NCI-H2171 (cell line): ENCODE measurements at places on chromosomes 1 and 21.

DNA sequence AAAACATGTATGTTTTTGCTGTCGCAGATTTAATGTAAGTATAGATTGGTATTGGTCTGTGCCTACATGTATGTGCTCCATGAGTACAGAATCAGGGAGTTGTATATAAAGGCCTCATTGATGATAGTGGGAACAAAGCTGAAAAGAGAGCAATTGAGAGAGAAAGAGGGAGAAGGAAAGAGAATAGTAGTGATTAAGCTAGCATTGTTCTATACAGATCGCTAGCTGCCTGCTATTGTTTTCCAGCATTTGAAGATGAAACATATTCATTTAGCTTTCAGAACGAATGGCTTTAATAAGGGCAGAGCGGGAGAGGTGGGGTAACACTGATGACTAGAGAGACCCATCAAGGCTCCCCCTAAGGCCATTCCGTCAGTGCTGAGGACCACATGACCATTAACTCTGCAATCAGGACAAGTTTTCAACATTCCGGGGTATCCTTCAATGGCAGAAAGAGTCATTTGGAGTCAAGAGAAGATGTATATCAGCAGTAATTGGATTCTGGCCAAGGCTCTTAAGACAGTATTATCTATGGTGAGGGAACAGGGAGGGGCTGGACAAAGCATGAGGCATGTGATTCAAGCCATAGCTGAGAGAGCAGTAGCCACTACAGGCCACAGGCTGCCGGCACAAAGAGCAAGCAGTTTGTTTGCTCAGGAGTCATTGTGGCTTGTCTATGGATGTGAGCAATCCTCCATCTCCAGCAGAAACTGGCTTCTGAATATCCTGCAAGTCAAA is 176.5 kb downstream of the PBX1 start:
- DNase-seq = no peak

DNA sequence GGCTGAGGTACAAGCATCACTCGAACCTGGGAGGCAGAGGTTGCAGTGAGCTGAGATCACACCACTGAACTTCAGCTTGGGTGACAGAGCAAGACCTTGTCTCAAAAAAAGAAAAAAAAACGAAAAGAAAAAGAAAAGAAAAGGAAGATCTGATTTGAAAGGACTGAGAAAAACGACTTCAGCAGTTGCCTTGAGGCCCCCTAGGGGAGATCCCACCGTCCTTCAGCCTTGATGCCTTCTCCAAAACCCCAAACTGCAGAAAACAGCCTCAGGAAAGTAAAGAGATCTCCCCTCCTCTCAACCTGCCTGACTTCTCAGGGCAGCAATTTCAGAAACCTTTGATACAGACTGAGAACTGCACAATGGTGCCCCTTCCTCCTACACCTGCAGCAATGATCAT is 50.9 kb upstream of the BCAR3 start:
- DNase-seq = no peak

- no peak for DNase-seq
Observed at GRCh38 chr1:95583661-95584210, 349.7 kb downstream of the RWDD3 start.

- DNase-seq = no peak
Observed at GRCh38 chr1:26894263-26894662, 4.2 kb upstream of the GPN2 start.

GRCh38 chr1:93014168-93014567 is 52.9 kb upstream of the DIPK1A start:
- no peak for DNase-seq

DNA sequence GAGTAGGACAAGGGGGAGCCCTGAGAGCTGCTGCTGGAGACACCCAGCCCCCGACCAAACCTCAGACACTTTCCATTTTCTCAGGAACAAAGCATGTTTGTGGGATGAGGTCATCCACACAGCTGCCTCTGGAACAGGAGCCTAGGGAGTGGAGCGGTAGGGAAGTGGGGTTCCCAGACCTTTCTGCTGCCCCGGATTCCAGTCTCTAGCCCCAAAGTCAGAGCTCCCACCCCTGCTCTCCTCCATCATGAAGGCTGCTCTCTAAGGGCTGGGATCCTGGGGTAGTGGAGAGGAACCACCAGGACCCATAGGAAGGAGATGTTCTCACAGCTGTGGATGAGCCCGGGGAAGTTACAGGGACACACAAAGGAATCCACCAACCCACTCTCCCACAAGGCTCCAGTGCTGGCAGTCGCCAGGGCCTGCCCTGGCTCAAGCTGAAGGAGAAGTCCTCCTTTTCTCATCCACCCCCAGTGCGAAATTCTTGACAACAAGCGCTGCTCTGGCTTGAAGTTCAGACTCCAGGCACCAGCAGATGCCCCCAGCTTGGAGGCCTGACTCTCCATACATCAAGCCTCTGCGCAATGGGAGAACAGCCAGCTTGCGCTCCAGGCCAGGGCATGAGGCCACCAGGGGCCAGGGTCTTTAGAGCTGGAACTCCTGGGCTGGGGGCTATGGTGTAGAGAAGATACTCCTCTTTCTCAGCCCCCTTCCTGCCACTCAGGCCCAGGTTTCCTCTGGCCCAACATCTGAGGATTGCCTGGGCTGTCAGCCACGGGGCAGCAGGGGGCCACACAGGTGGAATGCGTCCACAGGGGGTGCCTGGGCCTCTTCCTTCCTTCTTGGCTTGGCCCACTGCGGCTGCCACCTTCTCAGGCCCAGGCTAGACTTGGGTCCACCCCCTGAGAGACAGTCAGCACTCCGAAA is 4.5 kb downstream of the FHL3 start:
- DNase-seq = no peak

- DNase-seq = no peak
Observed at GRCh38 chr1:185350027-185350442, 33.0 kb upstream of the IVNS1ABP start.

DNA sequence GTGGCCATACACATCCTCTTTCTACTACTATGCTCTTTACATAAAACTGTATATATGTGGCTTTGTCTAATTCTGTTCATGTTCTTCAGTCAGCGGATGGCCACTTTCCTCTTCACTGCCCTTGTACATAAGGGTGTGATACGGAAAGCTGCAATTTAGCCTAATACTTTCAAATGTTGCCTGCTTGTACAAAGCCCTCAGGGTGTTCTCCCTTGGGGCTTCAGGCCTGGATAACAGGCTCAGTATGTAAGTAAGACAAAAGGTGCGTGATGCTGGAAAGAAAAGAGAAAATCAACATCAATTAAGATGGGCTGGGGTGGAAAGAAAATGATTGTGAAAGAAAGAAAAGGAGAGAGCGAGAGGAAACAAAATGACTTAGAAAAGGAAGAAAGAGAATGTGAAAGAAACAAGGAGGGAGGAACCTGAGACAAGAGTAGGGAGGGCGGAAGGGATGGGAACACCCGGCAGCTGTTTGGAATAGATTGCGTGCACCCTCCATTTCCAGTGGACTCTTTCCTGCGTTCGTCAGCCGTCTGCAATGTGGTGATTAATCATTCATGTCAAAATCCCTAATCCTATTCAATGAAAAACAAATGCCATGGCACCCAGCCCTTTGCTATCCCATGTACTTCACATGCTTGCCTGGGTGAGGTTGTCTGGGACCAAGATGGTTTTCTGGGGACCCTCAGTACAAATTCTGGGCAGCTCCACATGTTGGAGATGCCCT is 553.6 kb downstream of the NUF2 start:
- no peak for DNase-seq

DNA sequence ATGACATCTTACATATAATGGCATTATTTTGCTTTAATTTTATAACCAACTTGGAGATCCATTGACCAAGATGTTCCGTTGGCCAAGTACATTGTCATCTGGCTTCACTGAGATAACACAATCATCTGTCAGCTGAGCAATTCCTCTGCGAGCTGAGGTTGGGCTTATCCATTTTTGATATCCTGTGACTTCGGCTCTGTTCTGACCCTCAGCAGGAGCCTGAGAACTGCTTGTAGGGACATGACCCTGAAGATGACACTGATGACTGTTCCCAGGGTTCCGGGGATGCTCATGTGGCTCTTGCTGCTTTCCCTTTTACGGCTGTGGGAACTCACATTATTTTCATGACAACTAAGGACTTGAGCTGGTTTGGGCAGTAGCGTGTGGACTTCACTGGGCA is 51.2 kb downstream of the TLR5 start:
- DNase-seq = no peak

- no peak for DNase-seq
Observed at GRCh38 chr1:41656068-41656467, 171.6 kb upstream of the EDN2 start.

DNA sequence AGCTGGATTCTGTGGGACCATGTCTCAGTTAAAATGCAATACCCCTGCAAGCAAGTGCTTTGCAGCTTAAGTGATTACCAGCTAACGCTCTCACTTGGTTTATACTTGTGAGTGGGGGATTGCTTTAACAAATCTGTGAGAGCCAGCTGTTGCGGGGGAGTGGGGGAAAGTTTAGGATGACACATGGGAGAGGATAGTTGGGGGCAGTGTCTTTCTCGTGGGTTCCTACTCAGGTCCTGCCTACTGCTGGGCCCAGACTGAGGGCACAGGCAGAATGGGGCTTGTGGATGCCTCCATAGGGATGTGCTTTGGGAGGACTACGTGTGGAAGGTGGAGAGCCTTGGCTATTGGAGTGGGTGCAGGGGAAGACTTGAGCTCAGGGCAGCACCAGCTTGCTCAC is 60.1 kb downstream of the ELK4 start:
- DNase-seq = no peak
